ENCODE measurements at places on chromosomes 6 and 20.

DNA sequence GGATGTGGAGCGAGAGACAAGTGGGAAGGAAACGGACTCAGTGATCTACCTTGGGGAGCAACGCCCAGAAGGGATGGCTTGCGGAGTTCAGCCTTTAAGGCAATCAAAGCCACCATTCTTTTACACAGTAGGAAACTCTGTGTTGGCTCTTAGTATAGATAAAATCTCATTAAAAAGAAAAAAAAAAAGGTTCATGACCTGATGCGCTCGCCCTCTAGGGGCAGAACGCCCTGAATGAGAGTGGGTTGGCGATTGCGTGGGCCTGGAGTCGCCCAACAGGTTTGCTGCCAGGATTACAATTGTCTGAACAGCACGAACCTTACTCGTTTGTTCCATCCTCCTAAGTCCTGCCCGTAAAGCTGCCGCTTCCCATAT is 1.2 kb downstream of the TPD52L1 start:
- no peak for DNase-seq

DNA sequence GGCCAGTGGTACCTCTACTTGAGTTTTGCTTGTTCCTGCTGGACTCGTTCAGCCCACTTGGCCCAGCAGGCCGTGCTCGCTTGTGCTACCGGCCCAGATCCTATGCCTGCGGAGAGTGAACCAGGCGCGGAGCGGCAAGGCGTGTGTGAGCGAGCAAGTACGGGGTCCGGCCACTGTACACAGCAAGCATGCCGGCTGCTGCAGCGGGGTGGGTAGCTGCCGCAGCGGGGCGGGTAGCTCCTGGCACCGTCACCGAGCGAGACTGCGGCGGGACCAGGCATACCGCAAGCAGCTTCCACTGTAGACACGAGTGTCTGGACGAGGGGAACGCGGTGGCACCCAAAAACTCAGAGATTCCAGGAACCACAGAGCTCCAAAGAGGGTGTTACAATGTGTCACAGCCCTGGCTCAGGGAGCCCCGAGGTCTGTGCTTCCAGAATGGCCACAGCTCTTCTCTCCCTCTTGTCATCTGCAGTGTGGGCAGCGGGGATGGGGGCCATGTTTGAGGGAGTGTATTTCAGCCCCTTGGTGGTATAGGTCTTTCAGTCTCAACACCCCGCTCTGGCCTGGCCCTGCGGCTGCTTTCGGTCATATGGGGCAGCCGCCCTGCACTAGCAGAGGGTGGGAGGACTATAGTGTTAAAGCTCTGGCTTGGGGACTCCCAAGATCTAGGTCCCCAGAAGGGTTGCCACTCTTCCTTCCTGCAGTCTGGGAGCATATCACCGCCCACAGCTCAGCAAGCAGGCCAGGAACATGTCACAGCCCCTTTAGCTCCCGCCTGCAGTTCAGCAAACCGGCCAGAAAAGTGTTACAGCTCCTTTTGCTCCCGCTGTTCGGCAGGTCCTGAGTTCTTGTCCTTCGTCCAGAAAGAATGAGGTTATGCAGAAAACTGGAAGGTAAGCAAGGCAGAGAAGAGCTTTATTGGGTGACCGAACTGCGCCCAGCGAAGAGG is 6.1 kb upstream of the RWDD1 start:
- DNase-seq, result peak; percentile 20

DNA sequence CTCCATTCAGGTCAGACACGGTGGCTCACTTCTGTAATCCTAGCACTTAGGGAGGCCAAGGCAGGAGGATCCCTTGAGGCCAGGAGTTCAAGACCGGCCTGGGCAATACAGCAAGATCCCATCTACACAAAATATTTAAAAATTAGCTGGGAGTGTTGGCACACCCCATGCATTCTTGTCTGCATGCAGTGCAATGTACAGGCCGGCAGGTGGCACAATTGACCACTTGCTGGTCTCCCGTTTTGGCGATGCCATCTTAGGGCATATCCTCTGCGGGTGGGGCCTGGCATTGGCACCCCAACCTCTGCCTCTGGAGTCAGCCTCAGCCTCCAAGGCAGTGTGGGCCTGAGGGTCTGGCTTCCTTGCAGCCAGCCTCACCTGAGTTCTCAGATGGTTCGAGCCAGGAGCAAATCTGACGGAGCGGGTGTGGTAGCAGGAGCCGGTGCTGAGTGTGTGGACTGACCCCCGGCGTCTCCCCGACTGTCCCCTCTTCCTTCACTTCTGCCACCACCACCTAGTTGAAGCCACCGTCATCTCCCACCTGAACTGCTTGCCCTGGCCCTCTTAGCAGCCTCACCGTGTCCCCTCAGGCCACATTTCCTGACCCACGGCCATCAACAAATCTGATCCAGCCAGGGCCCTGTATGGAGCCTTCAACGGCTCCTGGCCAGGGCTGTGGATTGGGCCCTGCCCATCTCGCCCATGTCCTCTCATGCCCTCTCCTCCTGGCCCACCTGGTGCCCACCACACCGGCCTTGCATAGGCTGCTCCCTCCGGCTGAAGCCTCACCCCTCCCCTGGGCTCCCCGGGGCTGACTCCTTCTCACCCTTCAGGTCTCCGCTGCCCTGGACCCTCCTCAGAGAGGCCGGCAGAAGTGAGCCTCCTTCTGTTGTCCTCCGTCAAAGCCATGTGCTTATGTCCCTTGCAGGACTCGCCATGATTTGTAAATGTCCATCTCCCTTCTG is 44.0 kb downstream of the EFCAB8 start:
- DNase-seq, result peak; percentile 61

DNA sequence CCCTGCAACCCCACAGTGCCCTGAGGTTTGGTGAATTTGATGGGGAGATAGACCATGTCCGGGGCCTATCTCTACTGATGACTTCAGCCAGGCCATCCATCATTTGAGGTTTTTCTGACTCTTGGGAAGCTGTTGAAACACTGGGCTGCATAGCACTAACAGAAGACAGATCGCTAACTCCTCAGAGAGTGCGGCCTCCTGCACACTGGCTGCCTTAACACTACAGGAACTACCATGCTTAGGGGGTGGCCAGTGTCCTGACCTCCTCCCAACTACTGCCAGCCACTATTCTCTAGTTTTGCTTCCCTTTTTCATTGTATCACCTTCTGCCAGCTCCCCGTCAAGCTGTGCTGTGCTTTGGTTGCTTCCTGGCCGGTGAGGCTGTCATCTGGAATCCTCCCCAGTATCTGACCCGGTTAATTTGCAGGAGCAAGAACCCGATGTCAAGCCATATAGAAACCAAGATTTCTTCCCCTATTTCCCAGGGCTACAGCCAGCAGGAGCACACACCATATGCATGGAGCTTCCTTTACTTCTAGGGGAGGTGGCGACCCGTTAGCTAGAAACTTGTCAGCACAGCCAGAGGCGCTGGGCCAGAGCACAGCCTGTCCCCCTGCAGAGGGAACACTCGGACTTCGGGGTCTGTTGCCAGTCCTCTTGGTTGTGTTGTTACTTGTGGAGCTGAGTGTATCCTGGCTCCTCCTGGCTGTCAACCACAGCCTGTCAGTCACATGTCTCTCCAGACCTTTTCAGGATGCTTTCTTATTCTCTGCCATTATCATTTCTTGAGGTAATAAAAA is 57.3 kb upstream of the TRAF3IP2 start:
- DNase-seq, result peak; percentile 38

GRCh38 chr6:1383729-1384548 is 5.4 kb upstream of the FOXF2 start:
- no peak for DNase-seq

DNA sequence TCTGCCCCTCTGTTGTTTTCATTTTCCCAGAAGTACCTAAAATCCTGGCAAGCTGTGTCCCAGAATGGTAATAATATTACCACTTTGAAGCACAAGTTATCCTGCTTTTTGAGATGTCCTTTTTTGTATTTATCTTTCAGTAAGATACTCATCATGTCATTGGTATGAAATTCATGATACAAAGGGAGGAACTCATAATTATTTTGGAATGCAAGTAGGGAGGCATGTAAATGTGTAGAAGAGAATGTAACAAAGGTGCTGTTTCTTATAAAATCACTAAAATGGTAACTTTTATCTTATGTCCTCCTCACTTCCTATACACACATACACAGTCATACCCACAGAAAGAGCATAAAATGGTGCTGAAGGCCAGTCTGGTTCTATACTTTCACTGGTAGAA is 109.9 kb downstream of the CD2AP start:
- no peak for DNase-seq

GRCh38 chr20:30815577-30816181 is 441.8 kb upstream of the DEFB115 start:
- no peak for DNase-seq

DNA sequence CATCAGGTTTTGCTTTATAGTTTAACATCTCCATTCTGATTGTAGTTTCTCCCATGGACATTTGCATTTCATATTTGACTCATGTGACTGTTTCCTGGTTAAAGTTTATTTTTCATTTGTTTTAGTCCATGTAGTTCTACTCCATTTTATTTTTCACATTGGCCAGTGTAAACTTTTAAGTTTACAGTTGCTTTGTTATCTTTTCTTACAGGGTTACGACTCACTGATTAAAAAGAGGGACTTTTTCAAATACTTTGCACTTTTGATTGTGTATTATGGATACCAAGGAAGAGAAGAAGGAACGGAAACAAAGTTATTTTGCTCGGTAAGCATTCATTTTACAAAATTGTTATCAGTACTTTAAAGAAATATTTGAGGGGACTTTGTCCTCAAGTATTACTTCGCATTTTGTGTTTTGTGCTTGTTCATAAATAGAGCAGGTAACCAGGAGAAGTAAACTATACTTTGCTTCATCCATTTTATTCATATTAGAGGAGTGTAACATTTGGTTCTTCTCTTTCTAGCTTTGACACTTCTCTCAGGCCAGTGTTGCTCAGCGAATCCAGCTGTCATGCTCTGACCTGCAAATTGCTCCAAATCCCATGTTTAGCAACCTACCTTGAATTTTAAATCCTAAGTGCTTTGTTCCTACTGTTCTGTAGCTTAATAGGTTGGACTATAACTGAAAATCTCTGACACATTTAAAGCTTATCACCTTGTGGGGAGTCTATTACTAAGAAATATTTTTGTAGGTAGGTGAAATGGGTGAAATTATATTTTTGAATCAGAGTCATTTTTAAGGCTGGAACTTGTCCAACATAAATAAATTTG is 24.5 kb downstream of the NCOA7 start:
- DNase-seq, result no peak

DNA sequence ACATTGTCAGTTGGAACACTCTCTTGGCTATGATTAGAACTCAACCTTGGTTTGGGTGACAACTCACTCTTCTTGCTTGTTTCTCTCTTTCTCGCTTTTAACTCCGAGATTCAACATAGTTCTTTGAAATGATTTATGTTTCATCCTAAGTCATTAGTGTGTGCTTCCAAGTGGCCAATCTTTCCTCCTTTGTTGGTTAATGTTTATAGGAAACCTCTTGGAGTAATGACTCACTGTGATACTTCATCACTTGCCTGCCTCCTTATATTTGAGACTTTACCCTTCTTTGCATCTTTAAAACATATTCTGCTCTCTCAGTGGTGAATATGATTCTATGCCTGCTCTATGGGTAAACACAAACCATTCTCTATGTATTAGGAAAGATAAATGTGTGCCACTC is 279.7 kb upstream of the FLRT3 start:
- no peak for DNase-seq

DNA sequence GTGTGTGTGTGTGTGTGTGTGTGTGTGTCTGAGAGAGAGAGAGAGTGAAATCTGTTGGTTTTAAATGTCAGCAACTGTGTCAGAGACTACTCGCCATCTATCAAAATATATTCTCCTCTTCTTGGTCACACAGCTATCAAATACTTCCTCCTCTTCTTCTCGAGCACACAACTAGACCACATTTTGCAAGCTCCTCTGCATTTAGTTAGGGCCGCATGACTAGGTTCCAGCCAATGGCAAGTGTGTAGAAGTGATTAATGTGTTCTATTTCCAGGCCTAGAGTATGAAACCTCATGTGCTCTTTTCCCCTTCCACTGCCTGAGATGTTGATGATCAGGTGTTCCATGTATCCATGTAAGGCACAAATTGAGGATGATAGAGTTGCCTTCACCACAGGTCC is 278.5 kb upstream of the MARCKS start:
- DNase-seq, result no peak

DNA sequence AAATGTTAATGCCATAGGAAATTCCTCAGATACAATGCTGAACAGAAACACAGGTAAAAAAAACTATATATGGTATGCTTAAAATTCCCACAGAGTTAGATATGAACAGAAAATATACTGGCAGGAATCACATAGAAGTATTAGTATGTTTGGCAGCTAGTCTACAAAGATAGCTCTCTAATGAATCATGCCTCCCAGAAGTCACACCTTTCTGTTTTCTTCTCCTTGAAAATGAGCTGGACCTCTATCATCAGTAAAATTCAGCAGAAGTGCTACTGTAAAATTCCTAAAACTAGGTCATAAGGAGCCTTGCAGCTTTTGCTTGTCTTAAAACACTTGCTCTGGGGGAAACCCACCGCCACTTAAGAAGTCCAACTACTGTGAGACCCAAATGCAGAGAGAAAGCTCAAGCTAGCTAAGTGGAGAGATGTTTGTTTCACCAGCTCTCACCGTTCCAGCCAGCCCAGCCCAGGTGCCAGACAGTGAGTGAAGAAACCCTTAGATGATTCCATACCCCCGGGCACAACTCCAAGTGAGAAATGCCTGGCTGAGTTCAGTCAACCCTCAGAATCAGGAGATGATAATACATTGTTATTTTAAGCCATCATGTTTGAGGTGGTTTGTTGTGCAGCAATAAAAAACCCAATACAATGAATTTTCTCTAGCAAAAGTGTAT is 43.0 kb downstream of the TSPYL4 start:
- DNase-seq, result peak; percentile 63

DNA sequence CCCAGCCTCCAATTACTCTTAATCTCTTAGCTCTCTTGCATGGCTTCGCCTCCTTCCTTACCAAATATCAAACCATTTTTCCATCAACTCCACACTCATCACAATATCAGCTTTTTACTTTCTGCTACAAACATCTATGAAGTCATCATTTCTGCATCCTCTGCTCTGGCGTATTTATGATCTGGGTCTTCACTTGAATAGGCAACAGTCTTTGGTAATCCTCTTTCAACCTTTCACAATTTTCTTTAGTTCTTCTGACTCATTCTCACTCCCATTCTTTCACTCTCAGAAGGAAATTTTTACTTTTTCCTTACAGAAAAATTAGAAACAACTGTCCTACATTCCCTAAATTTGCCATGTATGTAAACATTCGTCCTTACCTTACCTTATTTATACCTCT is 522.4 kb downstream of the HDGFL1 start:
- DNase-seq, result peak; percentile 47
